Transverse colon (tissue), 4 donors: ENCODE measurements at places on chromosomes 13 and 19.

DNA sequence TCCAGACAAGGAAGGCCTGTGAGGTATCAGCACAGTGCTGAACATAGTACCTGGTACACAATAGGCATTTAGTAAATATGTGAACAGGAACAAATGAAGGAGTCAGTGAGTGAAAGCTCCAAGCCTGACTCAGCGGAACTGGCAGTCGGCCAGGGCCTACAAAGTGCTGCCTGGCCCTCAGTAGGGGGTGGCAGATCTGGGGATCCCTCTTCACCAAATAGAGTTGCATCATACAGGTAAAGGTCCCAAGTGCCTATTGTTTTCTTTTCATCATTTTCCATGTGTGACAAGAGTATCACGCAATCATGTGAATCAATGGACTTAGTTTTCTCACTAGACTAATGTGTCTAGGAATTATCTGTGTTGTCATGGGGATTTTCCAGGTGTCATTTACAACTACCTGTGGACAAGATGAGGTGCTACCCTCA is 9.2 kb downstream of the CYP2B6 start:
- DNase-seq: peak; percentile 48
- peaks cover 7% of the 10 kb centered on the region for H3K4me1 ChIP-seq
- no peaks in the 10 kb centered on the region for H3K36me3 ChIP-seq

DNA sequence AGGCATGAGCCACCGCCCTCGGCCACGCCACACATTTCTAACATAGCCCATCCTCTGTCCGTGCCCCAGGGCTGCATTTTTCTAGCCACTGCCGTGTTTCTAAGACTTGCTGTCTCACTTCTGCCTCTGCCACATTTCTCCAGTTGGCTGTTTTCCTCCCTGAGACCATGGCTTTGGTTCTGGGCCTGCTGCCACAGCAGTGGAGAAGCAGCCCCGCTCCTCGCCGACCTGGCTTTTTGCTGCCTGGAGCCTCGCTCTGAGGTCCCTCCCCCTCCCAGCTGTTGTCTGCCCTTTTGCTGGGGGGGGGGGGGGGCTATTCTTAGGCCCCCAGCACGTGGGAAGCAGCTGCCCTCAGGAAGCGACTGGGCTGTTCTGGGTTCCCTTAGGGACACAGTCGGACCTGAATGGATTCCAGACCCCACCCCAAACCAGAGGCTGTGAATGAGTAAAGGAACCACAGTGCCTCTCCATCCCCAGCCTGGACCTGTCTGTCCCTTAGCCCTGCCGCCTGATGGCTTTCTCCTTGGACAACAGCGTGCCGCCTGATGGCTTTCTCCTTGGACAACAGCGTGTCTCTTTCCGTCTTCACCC is 3.3 kb downstream of the GYS1 start:
- H3K36me3 ChIP-seq: peaks cover 18% of the 10 kb centered on the region
- H3K4me3 ChIP-seq: no peak overlapping the region
- peaks cover 30% of the 10 kb centered on the region for H3K4me1 ChIP-seq
- H3K27ac ChIP-seq: no peak overlapping the region
- no peak for DNase-seq

GRCh38 chr19:40802300-40803169 is 3.5 kb downstream of the EGLN2 start:
- H3K27me3 ChIP-seq: no peaks in the 10 kb centered on the region
- peaks cover 85% of the 10 kb centered on the region for H3K4me1 ChIP-seq
- H3K27ac ChIP-seq: peak overlapping the region; percentile 96

GRCh38 chr19:18415178-18415867 is 3.9 kb upstream of the SSBP4 start:
- peaks cover 55% of the 10 kb centered on the region for H3K4me1 ChIP-seq
- no peaks in the 10 kb centered on the region for H3K36me3 ChIP-seq
- H3K27ac ChIP-seq: peak overlapping the region; percentile 88
- peak; percentile 54 for DNase-seq
- H3K27me3 ChIP-seq: peaks cover 24% of the 10 kb centered on the region
- no peak overlapping the region for H3K4me3 ChIP-seq

DNA sequence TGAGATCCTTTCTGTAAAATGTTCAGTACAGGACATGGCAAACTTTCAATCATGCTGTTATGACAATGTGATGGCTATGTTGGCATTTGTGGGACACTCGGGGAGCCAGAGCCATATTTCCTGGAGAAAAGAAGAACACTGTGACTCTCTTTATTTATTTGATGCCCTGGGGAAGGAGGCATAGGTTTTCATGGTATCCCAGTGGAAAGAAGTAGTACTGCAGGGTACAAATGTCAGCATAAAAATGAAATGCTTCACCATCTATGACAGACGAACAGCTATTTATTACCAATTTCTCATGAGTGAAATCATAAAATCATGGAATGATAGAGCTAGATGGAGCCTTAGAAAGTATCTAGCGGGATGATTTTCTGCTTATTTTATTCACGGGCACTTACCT is 217.1 kb downstream of the COL4A1 start:
- no peaks in the 10 kb centered on the region for H3K36me3 ChIP-seq
- H3K27ac ChIP-seq: no peak overlapping the region
- DNase-seq: no peak
- peaks cover under 1% of the 10 kb centered on the region for H3K4me1 ChIP-seq
- no peak overlapping the region for H3K4me3 ChIP-seq

DNA sequence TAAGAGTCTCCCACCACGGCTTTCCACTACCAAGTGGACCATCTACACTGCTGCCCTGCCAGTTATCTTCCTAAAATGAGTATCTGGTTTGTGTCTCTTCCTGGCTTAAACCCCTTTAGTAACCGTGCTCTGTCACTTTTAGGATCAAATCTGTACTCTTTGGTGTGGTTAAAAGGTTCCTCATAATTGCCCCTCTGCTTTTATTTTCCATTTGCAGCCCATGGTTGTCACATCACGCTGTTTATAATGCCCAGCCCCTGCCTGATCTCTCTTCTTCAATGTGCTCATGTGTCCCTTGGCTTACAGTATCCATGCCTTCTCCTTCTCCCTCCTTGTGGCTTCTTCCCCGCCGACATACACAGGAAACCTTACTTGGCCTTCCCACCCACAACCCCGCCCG is 100.1 kb downstream of the DGKH start:
- no peaks in the 10 kb centered on the region for H3K36me3 ChIP-seq
- no peak overlapping the region for H3K27ac ChIP-seq
- H3K27me3 ChIP-seq: no peaks in the 10 kb centered on the region
- no peak overlapping the region for H3K4me3 ChIP-seq
- no peak for DNase-seq

DNA sequence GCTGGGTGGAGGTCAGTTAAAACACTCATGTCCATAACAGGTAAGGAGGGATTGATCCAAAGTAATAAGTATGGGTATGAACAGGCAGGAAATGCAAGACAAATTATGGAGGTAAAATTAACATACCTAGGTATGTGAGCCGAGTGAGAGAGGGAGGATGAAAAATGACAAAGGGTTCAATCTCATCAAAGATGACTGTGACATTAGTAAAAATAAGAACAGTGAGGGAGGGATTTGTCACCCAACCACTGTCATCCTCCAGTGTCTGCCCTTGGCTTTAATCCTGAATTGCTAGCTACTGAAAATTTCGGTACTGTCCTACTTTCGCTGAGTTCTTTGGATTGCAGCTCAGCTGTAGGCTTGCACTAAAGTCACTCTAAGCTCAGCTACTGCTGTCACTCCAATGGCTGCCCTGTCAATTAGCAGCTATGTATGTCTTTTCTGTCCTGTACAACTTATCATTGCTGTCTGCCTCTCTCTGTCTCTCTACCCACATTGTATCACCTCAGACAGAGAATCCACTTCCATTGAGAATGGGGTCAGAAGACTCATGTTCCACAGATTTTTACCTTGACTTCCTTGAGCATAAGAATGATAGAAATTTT is 62.5 kb downstream of the LRRC63 start:
- H3K27me3 ChIP-seq: no peaks in the 10 kb centered on the region
- DNase-seq: no peak
- H3K36me3 ChIP-seq: no peaks in the 10 kb centered on the region
- no peak overlapping the region for H3K27ac ChIP-seq
- no peaks in the 10 kb centered on the region for H3K4me1 ChIP-seq

DNA sequence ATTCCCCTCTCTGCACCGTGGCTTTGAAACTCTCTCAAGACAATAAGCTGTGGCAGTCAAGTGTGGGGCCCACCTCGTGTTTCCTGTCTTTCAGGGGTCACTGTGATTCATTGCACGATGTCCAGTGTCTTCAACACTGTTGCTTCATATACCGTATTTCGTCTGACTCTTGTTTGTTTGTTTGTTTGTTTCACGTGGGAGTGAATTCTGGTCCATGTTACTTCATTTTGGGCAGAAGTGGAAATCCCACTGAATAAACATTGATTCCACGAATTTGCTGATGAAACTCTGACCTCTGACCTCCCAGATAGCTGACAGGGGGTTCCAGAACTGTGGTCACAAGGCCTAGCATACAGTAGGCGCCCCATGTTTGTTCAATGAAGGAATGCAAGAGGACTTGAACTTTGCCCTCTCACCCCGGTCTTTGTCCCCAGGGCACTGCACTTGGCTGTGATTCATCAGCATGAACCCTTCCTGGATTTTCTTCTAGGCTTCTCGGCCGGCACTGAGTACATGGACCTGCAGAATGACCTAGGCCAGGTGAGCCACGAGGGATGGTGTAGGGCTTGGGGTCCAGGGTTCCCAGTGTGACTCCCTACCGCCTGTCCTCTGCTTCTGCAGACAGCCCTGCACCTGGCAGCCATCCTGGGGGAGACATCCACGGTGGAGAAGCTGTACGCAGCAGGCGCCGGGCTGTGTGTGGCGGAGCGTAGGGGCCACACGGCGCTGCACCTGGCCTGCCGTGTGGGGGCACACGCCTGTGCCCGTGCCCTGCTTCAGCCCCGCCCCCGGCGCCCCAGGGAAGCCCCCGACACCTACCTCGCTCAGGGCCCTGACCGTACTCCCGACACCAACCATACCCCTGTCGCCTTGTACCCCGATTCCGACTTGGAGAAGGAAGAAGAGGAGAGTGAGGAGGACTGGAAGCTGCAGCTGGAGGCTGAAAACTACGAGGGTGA is 5.1 kb downstream of the NFKBIB start:
- H3K4me3 ChIP-seq: no peak overlapping the region
- H3K27ac ChIP-seq: no peak overlapping the region
- H3K4me1 ChIP-seq: peaks cover 7% of the 10 kb centered on the region

DNA sequence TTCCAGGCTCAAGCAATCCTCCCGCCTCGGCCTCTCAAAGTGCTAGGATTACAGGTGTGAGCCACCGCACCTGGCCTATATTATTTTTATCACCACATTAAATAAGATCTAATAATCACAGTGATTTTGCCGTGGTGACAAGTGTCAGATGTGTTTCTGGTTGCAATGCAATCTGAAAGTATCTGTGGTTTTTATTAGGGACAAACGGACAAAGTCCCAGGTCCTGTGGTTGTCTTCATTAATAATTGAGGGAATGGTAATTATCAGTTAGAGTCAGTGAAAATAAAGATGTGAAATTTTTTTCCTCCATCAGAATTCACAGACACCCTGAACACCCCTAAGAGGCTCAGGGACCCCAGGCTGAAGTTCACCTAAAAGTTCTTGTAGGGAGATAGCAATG is 1.3 kb upstream of the TICAM1 start:
- no peaks in the 10 kb centered on the region for H3K36me3 ChIP-seq
- H3K4me3 ChIP-seq: no peak overlapping the region

DNA sequence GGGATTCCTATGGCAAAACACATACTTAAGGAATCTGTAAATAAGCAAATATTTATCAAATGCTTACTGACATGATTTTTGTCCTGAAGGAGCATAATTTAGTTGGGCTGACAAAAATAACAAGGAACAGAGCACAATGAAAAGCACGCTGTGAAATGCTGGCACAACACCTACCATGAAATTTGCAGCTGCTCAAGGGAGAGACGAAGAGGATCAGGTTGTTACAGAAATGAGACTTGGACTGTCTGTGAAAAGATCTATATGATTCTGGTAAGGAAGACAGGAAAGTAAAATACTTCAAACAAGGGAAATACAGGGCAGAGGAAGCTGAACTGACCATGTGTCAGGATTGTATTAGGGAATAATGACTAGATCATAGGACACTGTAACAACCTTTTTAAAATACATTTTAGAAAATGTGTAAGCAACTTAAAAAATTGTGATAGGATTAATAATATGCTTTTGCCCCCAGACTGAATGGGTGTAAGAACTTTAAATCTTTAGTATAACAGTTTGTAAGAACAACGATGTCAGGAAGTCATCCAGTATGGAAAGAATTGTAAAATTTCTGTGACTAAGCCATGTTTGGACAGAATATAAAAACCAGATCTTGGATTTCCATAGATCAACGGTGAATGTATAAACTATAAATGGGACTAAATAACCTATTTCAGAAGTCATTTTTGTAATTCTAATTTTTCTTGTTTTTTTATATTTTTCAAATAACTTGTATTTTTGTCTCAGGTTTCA is 1556.0 kb downstream of the EFNB2 start:
- DNase-seq: no peak
- H3K4me3 ChIP-seq: no peak overlapping the region
- H3K27ac ChIP-seq: no peak overlapping the region

DNA sequence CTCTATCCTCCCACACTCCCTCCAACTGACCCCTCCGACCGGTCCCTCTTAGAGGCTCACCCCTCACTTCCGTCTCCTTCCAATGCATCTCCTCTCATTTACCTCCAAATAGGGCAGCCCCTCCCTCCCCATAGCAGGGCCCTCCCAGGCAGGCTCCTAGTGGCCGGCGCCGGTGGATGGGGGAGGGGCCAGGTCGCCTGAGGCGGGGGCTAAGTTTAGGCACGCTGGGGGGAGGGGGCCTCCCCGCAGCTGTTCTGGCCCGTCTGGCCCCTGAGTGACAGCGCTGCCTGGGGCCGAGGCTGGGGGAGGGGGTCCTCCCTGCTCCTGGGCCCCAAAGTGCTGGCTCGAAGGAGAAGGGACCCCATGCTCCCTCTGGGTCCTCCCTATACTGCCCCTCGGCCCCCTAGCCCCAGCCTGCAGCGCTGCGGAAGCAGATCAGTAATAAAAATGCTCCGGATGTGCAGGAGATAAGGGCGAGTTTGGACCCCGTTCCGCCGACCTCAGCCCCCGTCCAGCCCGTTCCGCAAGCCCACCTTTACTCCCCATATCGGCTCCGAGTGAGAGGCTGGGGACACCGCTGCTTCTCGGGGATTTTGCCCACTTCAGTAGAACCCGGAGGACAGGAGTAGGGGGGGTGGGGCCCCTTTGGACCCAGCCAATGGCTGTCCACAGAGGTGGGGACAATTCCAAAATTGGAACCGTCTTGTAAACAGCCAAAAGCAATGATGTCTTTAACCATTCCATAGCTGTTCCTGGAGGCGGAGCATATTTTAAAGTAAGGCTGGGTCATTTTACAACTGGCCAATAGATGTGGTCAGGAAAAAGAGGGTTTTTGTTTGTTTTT is 4.0 kb downstream of the RTN2 start:
- peak overlapping the region; percentile 50 for H3K27ac ChIP-seq
- peak overlapping the region; percentile 26 for H3K4me3 ChIP-seq
- H3K4me1 ChIP-seq: peaks cover 38% of the 10 kb centered on the region
- peaks cover 21% of the 10 kb centered on the region for H3K27me3 ChIP-seq
- peak; percentile 63 for DNase-seq

GRCh38 chr19:9498183-9498902 is at the start of gene ZNF560:
Gene ZNF560, minus strand, starts transcription at chr19:9498616. Its CDS starts 23,303 bp downstream, at chr19:9475313.
- no peaks in the 10 kb centered on the region for H3K36me3 ChIP-seq
- H3K27me3 ChIP-seq: peaks cover 5% of the 10 kb centered on the region
- H3K27ac ChIP-seq: no peak within 1 kb of the TSS
- H3K4me1 ChIP-seq: no peaks in the 10 kb centered on the region
- no peak within 1 kb of the TSS for H3K4me3 ChIP-seq
- no peak for DNase-seq

- no peak overlapping the region for H3K4me3 ChIP-seq
- H3K27ac ChIP-seq: no peak overlapping the region
These were observed 58.2 kb upstream of the TEX29 start for GRCh38 chr13:111262281-111262680.
